CD14-positive monocyte (primary cell): ENCODE measurements at places on chromosomes 6 and 20.

DNA sequence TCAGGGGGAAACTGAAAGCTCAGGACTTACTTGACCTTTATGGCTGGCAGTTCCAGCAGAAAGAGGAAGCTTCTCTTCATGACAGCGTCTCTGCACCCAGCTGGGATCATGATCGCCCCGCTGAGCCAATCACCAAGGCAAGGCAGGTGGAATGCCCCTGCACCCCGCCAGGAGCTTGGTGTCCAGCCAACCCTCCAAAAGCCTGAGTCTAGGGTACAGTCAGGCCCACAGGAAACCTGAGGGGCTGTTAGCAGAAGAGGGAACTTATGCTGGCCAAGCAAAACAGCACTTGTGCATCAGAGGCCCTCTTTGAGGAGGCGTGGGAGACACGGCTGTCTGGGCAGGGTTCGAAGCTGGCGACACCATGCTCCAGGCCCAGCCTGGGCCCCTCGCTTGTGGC is 188.3 kb upstream of the GMDS start:
- DNase-seq: peak; percentile 3
- H3K4me1 ChIP-seq: no peaks in the 10 kb centered on the region
- no peak overlapping the region for H3K27ac ChIP-seq
- H3K36me3 ChIP-seq: no peaks in the 10 kb centered on the region
- H3K4me3 ChIP-seq: no peak overlapping the region

DNA sequence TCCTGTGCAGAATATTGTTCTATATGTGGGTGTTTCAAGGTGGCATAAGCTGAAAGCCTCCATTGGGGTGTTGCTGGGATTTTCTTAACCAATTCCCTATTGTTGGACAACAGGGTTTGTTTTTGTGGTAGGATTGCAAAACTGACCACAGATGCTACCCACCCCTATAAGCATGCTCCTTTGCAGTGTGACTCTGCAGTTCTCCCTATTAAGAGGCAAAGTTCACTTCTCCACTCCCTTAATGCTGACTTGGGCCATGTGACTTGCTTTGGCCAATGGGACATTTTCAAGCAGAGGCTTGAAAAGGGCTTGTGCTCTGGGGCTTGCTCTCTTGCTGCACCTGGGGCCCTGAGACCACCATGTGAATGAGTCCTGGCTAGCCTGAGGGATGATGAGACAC is 8.5 kb upstream of the ANGPT4 start:
- H3K27ac ChIP-seq: peak overlapping the region; percentile 5
- peak overlapping the region; percentile 33 for H3K4me3 ChIP-seq
- H3K36me3 ChIP-seq: no peaks in the 10 kb centered on the region
- DNase-seq: peak; percentile 79
- no peaks in the 10 kb centered on the region for H3K27me3 ChIP-seq
- H3K4me1 ChIP-seq: peaks cover 40% of the 10 kb centered on the region

DNA sequence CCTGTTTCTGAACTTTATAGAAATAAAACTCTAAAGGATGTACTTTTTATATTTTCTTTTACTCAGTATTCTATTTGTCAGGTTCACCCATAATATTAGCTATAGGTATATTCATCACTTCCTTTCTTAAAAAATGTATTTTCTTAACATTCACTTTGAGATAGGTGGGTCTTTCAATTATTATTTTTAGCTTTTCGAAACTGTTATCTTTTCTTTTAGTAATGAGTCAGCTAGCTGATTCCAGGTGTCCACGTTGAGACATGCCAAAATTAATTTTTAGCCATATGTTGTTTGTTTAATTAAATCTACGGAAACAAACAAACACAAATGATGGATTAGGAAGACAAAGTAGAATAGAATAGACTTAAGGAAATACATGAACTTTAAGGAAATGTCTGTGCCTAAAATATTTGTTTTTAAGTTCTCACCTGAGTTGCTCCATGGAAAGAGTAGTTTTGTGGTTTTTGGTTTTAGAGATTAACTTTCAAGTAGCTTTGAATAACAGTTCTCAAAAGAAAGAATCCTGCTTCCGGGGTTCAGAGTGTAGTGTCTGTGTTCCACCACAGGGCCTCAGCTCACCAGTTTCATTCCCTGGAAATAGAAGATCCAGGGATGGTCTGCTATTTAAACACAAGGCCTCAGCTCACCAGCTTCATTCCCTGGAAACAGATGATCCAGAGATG is 435.0 kb downstream of the HAO1 start:
- DNase-seq: no peak
- no peak overlapping the region for H3K4me3 ChIP-seq
- no peaks in the 10 kb centered on the region for H3K27me3 ChIP-seq
- no peaks in the 10 kb centered on the region for H3K4me1 ChIP-seq
- no peaks in the 10 kb centered on the region for H3K36me3 ChIP-seq

DNA sequence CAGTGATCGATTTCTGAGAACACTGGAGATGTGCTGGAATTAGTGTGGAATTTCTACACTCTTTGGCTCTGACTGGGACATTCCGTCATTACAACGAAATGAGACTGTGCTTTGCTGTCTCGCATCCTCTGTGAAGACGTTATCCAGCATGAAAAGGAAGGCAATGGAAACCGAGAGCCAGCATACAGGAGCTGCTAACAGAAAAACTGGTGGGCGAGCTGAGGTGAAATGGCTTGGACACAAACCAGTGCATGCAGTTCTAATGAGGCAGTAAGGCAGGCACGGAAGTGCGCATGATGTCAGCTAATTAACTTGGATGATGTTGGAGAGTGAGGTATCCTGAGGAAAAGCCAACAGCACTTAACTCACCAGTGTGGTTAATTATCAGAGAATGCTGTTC is 202.8 kb upstream of the AGPAT4 start:
- H3K4me3 ChIP-seq: no peak overlapping the region
- H3K27me3 ChIP-seq: no peaks in the 10 kb centered on the region
- H3K4me1 ChIP-seq: no peaks in the 10 kb centered on the region
- no peak for DNase-seq

- H3K4me1 ChIP-seq: peaks cover 13% of the 10 kb centered on the region
- peaks cover 89% of the 10 kb centered on the region for H3K27me3 ChIP-seq
- DNase-seq: no peak
- H3K36me3 ChIP-seq: no peaks in the 10 kb centered on the region
- H3K4me3 ChIP-seq: no peak overlapping the region
These were observed 5.1 kb downstream of the HEY2 start for GRCh38 chr6:125754566-125754965.

DNA sequence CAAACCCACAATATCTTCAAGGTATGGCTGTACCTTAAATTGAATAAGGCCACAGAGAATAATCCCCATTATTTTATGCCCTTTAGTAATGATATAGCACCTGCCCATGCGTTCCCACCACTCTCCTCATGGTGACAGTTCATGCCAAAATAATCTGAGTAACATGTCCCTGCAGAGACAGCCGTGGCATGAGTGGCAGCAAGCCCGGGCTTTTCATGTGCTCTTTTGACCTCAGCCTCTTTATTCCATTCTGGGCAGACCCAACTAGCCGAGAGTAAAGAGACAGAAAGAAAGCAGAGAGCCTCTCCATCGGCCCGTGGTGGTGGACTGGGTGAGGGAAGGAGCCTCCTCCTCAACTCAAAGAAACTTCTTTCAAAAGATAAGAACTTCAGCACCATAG is 19.9 kb upstream of the POPDC3 start:
- H3K4me1 ChIP-seq: no peaks in the 10 kb centered on the region
- no peak overlapping the region for H3K4me3 ChIP-seq
- no peak for DNase-seq
- no peaks in the 10 kb centered on the region for H3K36me3 ChIP-seq
- no peaks in the 10 kb centered on the region for H3K27me3 ChIP-seq
- H3K27ac ChIP-seq: no peak overlapping the region

DNA sequence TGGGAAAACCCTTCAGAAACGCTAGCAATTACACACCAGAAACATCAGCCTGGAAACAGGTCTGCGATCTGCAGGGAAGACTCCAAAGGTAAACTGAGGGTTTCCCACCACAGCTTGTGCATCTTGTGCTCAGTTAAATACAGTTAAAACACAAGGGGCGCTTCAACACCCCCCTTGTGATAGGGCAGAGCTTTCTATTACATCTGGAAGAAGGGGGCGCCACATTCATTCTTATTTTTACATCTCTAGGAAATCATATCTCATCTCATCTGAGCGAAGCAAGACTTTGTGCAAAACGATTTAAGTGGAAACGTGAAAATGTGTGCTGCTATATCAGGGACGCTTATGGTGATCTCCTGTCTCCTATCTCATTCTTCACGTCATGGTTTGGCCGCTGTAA is 58.5 kb downstream of the PRND start:
- H3K27me3 ChIP-seq: no peaks in the 10 kb centered on the region
- peaks cover 41% of the 10 kb centered on the region for H3K36me3 ChIP-seq
- H3K4me1 ChIP-seq: peaks cover 14% of the 10 kb centered on the region
- no peak for DNase-seq
- peak overlapping the region; percentile 44 for H3K27ac ChIP-seq
- no peak overlapping the region for H3K4me3 ChIP-seq

GRCh38 chr6:34157236-34157830 is 11.4 kb upstream of the GRM4 start:
- H3K27me3 ChIP-seq: peaks cover 4% of the 10 kb centered on the region
- no peak for DNase-seq
- H3K4me3 ChIP-seq: no peak overlapping the region
- no peak overlapping the region for H3K27ac ChIP-seq
- H3K36me3 ChIP-seq: no peaks in the 10 kb centered on the region

GRCh38 chr20:20459726-20460125 is 91.8 kb downstream of the INSM1 start:
- peaks cover 19% of the 10 kb centered on the region for H3K4me1 ChIP-seq
- H3K27me3 ChIP-seq: no peaks in the 10 kb centered on the region
- no peak for DNase-seq
- H3K4me3 ChIP-seq: no peak overlapping the region
- H3K36me3 ChIP-seq: peaks cover 13% of the 10 kb centered on the region
- no peak overlapping the region for H3K27ac ChIP-seq

GRCh38 chr6:69813508-69813907 is 16.7 kb upstream of the LMBRD1 start:
- H3K4me3 ChIP-seq: no peak overlapping the region
- no peak overlapping the region for H3K27ac ChIP-seq
- H3K27me3 ChIP-seq: no peaks in the 10 kb centered on the region
- DNase-seq: peak; percentile 54
- H3K36me3 ChIP-seq: no peaks in the 10 kb centered on the region

DNA sequence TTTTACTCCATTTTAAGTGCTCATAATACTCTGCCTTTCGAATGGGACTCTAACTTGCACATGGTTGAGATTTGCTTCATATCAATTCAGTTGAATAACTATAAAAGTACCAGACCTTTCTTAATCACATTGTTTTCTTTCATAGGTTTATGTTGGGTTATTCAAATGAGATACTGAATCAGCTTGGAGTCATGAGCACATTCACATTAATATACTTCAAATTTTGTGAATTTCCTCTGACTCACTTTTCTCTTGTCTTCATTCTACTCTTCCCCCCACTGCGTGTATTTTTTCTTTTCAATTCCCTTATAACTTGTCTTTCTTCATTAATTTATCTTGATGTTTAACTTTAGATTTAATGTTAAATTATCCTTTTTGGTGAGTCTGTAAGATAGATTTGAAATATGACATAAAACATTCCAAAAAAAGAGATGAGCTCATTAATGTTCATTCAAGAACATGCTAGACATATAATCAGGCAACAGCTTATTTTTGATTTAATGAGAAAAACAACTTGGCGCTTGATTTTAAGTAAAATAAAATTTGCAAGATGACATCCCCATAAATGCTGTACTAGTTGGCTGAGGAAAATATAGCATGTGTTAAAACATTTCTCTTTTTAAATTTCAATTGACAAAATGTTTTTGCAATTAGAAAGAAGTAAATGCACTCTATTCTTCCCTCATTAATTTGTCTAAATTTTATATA is 736.0 kb downstream of the CD109 start:
- H3K4me1 ChIP-seq: no peaks in the 10 kb centered on the region
- H3K4me3 ChIP-seq: no peak overlapping the region
- no peak for DNase-seq
- no peaks in the 10 kb centered on the region for H3K36me3 ChIP-seq
- H3K27me3 ChIP-seq: no peaks in the 10 kb centered on the region
- H3K27ac ChIP-seq: no peak overlapping the region

- no peaks in the 10 kb centered on the region for H3K4me1 ChIP-seq
- DNase-seq: no peak
- H3K4me3 ChIP-seq: no peak overlapping the region
- H3K27me3 ChIP-seq: no peaks in the 10 kb centered on the region
- no peak overlapping the region for H3K27ac ChIP-seq
These were observed 959.2 kb downstream of the EPHA7 start for GRCh38 chr6:92460133-92460532.

DNA sequence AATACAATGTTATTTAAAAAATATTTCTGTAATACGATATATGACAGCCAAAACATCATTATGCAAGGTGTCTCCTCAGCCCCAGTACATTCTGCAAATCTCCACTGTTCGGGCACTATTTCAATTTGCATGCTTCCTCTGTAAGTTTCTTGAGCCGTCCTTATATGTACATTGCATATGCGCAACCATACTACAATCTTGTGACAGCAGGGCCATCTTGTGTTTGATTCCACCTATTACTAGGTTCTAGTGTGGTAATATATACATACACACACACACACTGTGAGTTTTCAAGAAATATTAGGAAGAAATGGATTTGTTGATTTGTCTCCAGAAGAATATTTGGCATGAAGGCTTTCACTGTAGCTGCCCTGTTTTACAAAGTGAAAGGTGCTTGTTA is 9.8 kb downstream of the LYRM4 start:
- H3K4me1 ChIP-seq: no peaks in the 10 kb centered on the region
- no peaks in the 10 kb centered on the region for H3K27me3 ChIP-seq
- no peak overlapping the region for H3K27ac ChIP-seq
- no peak overlapping the region for H3K4me3 ChIP-seq
- no peak for DNase-seq
- peaks cover 7% of the 10 kb centered on the region for H3K36me3 ChIP-seq

GRCh38 chr6:2857580-2858337 is 16.1 kb upstream of the SERPINB1 start:
- no peak overlapping the region for H3K4me3 ChIP-seq
- peaks cover 83% of the 10 kb centered on the region for H3K4me1 ChIP-seq
- no peaks in the 10 kb centered on the region for H3K27me3 ChIP-seq
- peak overlapping the region; percentile 72 for H3K27ac ChIP-seq

DNA sequence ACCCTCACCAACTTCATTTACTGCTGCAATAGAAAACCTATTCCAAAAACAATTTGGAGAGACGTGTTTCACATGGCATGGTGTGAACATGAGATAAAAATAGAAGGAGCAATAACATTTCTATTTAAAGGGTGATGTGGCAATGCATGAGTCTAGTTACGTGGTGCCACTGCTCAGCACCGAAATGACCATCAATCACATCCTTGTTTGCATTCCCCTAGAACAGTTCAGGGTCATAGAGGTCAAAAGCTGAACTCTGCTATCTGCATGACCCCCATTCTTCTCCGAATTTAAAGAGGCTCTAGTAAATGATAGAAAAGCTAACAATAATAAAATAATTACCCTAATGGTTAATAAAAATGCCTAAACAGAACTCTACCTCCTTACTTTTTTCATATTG is 29.5 kb downstream of the ROS1 start:
- DNase-seq: no peak
- H3K36me3 ChIP-seq: no peaks in the 10 kb centered on the region
- no peaks in the 10 kb centered on the region for H3K27me3 ChIP-seq
- no peaks in the 10 kb centered on the region for H3K4me1 ChIP-seq

GRCh38 chr6:169536446-169537170 is 165.2 kb downstream of the WDR27 start:
- no peaks in the 10 kb centered on the region for H3K36me3 ChIP-seq
- no peaks in the 10 kb centered on the region for H3K27me3 ChIP-seq
- H3K4me1 ChIP-seq: no peaks in the 10 kb centered on the region

- no peaks in the 10 kb centered on the region for H3K27me3 ChIP-seq
- DNase-seq: no peak
- H3K27ac ChIP-seq: no peak overlapping the region
- no peak overlapping the region for H3K4me3 ChIP-seq
- H3K36me3 ChIP-seq: no peaks in the 10 kb centered on the region
These were observed 47.0 kb upstream of the NT5E start for GRCh38 chr6:85402922-85403321.
